ENCODE measurements at places on chromosomes 7 and 10. TPM values are rescaled to one million over a fixed set of nuclear protein-coding genes. Genes with fewer than 3 reads are reported as not detected.

The C10orf95 gene
- total RNA-seq: 0.20 TPM

The H2BK1 gene
- total RNA-seq: not detected

The SLC13A4 gene
- total RNA-seq: not detected

DNA sequence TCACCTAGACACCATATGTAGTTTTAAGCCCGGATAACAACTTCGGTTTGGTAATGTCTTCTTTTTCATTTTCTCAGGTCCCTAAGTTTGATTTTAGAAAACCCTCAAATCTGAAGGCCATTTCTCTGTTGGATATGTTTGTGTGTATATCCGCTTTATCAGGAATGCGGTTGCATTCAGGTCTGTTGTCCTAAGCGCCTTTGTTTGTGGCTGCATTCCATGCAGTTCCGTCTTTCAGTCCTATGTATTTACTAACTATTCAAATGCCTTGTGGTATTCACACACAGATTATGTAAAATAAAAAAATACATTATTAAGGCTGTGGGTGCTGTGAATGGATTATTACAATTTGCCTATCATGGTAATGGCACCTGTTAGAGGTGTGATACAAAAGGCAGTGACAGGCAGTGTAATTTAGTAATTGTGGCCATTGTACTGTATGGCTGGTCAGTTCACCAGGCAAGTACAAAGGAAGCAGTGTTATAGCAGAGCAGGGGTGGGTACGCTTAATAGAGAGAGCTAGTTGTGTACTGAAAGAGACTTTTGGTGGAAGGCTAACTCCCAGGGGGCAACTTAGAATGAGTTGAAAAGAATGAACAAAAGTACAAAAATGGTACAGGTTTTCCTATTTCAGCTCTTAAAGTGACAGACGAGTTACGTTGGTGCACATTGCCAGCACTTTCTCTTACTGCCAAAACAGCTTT, 136.4 kb downstream of the VTI1A start:
- no peak for DNase-seq

DNA sequence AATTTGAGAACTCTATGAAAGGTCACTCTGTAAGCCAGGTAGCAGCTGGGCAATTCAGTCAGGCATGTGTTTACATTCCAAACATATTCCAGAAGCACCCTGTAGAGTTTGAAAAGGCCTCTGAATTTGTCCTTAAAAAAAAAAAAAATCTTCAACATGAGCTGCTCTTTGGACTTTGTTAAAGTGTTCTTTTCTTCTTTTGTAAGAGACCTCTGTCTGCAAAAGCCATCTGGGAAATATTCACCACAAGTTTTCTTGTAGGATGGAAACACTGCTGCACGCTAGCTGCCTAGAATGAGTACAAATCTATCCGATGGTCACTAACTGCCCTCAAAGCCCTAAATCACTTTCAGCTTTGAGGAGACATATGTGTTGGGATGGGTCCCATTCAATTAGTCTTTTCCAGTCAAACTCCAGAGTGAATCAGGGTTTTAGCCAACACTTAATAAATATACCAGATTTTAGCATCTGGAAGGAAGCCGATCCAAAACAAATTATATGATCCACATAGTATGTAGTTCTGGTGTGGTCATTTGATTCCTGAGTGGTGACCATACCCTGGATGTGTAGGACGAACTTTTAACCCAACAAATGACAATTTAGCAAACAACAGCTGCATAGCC, 85.9 kb downstream of the CD36 start:
- no peak for DNase-seq

DNA sequence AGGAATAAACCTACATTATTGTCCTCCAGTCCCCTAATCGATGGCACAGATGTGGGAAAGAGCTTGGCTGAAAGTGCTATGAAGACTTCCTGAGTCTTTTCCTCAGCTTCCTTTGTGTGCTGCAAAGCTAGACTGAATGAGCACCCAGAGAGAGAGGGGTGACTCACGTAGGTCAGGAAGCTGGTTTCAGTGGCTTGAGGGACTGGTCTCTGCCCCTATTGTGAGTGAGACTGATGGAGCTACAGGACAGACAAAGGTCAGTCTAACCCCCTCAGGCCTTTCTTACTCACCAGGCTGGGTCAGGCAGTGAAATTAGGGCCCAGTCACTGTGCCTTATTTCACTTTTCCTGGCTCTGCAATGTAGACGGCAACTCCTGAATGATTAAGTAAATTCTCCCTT, 171.1 kb upstream of the GRB10 start:
- no peak for DNase-seq

- DNase-seq: no peak
Measured at GRCh38 chr7:25308246-25308645, 80.0 kb upstream of the NPVF start.
